Gastroesophageal sphincter (tissue), 4 donors: ENCODE measurements at places on chromosomes 13 and 19. TPM values are rescaled to one million over a fixed set of nuclear protein-coding genes. Genes with fewer than 3 reads are reported as not detected.

The RXFP2 gene
- total RNA-seq, result not detected

The ELSPBP1 gene
- not detected for total RNA-seq

The FCGBP gene
- total RNA-seq, result 2.7 TPM

The ZNF99 gene
- 0.02 TPM for total RNA-seq

The POU4F1 gene
- 0.08 TPM for total RNA-seq

The PDX1 gene
- not detected for total RNA-seq

The DIAPH3 gene
- 0.13 TPM for total RNA-seq

The CNN2 gene
- total RNA-seq, result 82.1 TPM

The ACP5 gene
- total RNA-seq, result 4.4 TPM

The MYPOP gene
- total RNA-seq, result 4.6 TPM

The SPRY2 gene
- total RNA-seq, result 32.5 TPM

The GJA3 gene
- total RNA-seq, result not detected

The SIGLEC6 gene
- 3.8 TPM for total RNA-seq

The PCDH17 gene
- 3.9 TPM for total RNA-seq

The ZNF844 gene
- total RNA-seq, result 8.8 TPM

The CGB3 gene
- not detected for total RNA-seq

The ZNF728 gene
- 5.2 TPM for total RNA-seq

The IL27RA gene
- total RNA-seq, result 5.4 TPM

The KLK2 gene
- not detected for total RNA-seq
